ENCODE measurements at places on chromosomes 11 and 22.

DNA sequence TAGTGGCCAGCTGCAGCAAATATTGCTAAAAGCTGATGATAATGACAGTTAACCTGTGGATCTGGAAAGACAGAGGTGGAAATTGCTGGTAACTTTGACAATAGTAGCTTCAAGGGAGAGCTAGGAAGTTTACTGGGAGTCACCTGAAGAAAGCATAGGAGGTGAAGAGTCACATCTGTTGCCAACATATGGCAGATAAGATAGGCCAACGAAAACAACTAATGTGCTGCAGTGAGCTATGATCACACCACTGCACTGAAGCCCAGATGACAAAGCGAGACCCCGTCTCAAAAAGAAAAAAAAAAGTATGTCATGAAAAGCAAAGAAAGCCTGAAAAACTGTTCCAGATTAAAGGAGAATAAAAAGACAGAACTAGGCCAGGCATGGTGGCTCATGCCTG is 4.3 kb upstream of the PRDM10 start:
- no peak for DNase-seq

DNA sequence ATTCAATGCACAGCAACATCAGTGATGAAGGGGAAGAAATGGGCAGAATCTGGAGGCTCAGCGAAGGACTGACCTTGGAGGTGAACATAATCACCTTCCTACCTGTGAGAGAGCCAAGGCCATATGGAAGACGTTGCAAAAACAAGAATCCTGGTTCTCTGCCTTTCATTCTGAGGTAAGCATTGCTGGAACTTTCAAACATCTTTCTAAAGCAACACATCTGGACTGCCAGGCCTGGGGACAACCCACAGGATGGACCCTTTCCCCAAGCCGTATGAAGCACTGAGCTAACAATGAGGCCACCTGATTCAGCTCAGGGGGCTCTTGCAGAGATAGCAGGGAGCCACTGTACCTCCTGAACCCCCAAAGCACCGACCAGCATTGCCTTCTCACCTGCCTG is 70.5 kb downstream of the ETS1 start:
- DNase-seq = no peak

GRCh38 chr11:119780222-119780953 is 51.4 kb upstream of the NECTIN1 start:
- DNase-seq = no peak

DNA sequence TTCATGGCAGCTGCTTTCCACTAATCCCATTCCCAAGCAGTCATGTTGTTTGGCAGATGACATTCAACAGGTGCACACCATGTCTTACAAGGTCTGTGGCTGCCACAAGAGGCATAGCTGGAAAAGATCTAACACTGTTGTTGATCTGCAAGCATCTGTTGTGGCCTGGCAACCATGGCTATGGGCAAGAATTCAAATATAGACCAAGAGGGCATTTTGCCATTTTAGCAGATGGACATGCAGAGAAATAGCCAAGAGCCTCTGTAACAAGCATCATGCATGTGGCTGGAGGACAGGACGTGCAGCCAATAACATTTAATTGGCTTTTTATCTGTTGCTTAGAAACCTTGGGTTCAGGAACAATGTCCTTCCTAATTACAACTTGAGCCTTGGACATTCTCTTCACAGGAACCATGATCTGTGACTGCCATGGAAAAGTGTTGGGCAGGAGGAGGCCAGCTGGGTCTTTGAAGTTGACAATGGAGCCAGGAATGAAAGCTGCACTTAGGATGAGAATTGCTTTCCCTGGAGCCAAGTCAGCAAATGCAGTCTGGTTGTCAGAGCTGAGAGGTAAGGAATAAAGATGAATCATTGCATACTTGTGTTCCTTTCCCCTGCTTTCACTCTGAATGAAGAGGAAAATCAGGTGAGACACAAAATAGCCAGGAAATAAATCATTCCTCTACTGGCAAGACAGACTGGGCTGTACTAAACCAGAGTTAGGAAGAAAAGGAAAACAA is 113.6 kb upstream of the ANO5 start:
- DNase-seq = no peak

GRCh38 chr22:49092716-49093115 is 735.0 kb downstream of the BRD1 start:
- no peak for DNase-seq

- no peak for DNase-seq
Measured at GRCh38 chr11:63445720-63446119, 45.2 kb downstream of the PLAAT5 start.

DNA sequence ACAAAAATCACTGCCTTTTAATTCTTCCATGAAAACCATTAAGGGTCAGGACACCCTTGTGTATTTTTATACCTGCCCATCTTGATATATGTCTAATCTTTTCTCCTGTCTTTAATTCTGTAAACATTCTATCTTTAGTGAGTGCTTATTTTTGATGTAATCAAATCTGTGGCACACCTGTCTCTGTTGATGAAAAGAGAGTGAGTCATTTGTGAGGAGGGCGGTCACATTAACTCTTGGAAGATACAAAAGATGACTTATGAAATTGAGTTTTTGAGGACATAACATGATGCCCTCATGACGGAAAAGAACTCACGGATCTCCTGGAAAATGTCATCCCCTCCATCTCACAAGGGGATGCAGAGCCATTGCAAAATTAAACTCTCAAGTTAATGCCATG is 206.5 kb upstream of the PGR start:
- DNase-seq = no peak

GRCh38 chr11:118649941-118650340 is 29.5 kb downstream of the TREH start:
- DNase-seq = no peak

DNA sequence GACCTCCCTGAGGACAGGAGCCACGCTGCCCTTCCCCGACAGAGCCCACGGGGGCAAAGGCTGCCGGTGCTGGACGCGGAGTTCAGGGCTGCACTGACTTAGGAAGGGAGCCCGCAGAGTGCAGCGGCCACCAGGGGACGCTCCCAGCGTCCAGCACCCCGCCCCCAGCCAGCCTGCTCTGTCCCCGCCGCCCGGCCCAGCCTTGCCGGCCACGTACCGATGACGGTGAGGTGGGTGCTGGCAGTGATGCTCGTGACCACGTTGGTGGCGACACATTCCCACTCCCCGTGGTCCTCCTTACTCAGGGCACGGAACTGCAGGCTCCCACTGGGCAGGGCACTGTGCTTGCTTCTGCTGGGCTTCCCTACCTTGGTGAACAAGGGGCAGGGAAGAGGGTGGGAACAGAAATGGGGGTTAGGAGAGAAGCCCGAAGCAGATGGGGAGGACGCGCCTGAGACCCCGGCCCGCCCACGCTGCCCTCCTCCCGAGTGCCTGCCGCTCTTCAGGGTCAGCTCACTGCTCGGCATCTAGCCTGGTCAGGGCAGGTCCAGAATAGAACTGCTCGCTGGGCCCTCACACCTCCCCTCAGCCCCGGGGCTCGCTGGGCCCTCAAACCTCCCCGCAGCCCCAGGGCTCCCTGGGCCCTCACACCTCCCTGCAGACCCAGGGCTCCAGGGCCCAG is 25.9 kb downstream of the IGSF9B start:
- DNase-seq = no peak

DNA sequence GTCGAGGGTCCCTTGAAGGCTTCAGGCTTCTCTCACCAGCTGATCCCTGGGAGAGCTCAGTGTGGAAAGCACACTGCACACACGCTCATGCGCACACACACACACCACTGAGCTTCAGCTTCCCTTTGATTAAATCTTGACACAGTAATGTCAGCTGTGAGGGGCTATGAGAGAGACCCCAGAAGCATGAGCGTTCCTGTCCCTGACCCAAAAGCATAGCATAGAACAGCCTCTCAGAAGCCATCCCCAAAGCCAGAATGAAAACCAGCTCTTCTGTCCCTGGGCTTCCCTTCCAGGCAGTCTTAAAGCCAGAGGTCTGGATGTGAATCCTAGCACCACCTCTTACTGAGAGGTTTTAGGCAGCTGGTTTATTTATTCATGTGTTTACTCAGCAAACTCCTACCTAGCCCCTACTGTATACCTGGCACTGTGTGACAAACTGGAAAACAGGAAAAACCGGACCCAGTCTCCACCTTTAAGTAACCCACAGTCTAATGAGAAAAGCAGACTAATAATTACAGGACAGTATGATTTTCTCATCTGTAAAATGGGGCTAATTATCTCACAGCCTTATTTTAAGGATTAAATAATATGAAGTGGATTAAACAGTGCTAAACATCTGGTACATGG is 15.9 kb downstream of the GALNT18 start:
- DNase-seq = no peak

GRCh38 chr11:88208745-88209144 is 33.5 kb upstream of the RAB38 start:
- DNase-seq = no peak

Data from AG09319 (cell line).